ENCODE measurements at places on chromosomes 5 and 9.

DNA sequence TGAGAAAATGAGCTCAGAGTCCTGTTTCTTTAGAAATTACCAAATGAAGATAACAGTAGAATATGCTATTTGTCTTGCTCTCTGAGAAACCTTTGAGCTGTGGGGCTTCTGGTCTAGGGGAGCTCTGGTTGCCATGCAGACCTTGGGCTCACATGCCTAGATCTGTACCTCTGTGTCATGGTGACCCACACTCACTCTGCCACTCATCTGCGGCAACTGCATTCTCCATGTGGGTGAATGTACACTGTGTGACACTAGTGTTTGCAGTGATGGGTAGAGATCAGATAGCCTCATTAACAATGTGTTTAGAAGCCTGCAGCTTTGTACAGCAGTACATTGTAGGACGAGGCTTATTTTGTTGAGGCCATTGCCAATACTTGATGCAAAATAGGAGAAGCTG is 521.2 kb downstream of the CHSY3 start:
- DNase-seq: no peak

DNA sequence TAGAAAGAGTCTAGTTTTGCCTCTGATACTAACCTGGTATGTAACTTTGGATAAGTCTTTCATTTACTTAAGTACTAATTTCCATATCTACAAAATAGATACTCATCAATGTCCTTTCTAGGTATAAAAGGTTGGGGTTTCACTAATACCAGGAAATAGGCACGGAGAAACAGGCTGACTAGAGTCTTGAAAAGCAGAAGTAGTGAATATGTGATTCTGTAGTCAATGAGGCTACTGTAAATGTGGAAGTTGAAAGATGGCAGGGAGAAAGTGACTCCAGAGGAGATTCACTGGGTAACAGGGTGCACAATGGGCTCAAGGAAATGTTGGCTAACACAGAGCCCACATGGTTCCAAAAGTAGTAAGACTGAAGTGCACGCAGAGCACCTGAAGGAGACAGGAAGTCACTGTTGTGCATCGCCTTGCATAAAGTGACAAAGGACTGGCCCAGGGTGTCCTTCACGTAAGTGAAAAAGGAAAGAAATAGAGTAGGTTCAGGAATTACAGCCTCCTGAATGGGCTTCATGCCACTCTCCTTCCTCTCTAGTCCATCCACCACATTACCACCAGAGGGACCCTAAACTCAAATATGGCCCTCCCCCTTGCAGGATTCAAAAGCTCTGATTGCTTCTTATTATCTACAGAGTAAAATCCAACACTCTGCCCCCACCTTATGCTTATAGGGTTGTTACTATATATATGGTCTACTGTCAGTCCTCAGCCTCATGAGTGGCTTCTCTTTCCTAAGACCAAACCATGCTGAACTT is 288.0 kb upstream of the SMARCA2 start:
- DNase-seq: no peak

DNA sequence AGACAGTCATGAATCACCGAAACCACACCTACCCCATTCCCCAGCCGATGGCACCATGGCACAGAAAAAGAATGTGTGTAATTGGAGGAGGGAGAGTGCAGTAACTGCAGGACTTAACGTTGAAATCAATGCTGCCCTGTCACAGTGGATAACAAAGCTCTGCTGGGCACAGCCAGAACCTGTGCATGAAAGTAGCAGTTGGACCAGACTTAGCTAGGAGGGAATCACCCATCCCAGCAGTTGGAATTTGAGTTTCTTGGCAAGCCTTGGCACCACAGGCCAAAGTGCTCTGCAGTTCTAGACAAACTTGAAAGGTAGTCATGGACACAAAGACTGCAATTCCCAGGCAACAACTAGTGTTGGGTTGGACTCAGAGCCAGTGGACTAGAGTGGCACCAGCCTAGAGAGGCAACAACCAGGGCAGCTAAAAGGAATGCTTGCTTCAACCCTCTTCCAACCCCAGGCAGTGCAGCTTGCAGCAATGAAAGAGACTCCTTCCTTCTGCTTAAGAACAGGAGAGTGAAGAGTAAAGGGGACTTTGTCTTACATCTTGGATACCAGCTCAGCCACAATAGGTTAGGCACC is 19.1 kb downstream of the TMEM232 start:
- no peak for DNase-seq

- DNase-seq: no peak
Observed at GRCh38 chr5:107951309-107951708, 280.6 kb upstream of the EFNA5 start.

- no peak for DNase-seq
Observed at GRCh38 chr5:107655831-107656230, 14.9 kb downstream of the EFNA5 start.

DNA sequence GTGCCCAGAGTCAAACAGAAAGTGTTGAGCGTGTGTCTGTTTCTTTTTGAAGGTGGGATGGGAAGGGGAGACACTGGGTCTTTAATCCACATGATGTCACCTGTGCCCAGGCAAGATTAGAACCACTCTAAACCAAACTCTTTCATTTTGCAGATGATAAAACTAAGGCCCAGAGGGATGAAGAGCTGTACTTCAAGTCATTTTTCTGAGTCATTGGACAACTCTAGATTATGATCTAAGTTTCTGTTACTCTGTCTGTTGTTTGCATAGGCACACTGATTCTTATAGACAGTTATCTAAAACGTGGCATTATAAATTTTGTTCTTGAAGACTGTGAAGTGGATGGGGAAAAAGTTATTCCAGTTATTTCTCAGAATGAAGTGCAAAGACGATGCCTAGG is 48.8 kb downstream of the MAST4 start:
- no peak for DNase-seq

GRCh38 chr5:51559339-51559738 is 176.1 kb downstream of the ISL1 start:
- no peak for DNase-seq

DNA sequence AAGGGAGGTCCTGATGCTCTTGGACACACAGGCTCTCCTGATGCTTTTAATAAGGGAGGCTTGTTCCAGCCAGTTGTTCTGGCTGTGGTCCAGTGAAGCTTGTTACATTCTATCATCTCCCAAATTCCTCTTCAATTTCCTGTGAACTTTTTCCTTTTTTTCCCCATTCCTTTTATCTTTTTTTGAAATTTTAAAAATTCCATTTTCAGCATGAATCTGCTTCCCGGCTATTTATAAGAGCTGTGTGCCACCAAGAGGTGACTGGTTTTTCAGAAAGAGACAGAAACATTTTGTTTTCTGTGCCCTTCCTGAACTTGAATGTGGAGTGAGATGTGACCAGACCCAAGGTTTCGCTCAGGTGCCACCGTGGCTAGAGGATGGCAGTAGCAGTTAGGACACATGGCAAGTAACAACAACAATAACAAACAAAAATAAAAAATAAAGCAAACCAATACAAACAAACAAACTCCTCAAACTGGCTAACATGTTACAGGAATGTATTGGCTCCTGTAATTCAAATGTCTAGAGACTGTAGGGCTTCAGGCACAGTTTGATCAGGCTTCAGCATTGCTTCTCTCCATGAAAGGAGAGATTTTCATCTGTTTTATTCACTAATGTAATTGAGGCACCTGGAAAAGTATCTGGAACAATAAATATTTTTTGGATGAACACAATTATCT is 121.1 kb downstream of the BOD1 start:
- DNase-seq: no peak

DNA sequence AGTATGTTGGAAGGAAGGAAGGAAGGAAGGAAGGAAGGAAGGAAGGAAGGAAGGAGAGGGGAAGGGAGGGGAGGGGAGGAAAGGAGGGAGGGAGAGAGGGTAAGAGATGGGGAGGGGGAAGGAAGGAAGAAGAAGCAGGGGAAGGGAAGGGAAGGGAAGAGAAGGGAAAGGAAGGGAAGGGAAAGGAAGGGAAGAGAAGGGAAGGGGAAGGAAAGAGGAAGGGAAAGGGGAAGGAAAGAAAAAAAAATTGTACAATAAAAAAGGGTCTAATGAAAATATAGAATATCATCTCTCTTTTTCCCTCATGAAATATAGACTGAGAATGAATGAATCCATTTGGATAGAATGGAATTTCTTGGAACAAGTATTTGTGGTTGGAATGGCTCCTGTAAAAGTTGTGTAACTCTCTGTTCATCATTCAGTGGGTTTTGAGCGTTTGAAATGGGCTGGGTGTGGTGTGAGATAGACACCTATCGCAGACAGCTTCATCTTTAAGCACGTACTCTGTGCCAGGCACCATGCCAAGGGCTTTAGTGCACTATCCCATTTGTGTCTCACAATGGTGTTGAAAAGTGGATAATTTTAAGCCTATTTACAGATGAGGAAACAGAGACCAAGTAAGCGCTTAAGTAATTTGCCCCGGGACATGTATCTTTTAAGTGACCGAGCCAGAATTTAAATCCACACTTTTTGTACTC is 11.6 kb upstream of the PAPPA start:
- no peak for DNase-seq

- no peak for DNase-seq
Observed at GRCh38 chr5:71629950-71630349, 42.8 kb downstream of the MCCC2 start.
